Activated CD4-positive, CD25-positive, alpha-beta regulatory T cell treated with anti-CD3 and anti-CD28 coated beads, Interleukin-2, amount 50 U/mL, for 16 hours (primary cell): ENCODE measurements at places on chromosomes 13 and 19.
A peak's percentile ranks its signal among the peaks of the same experiment; 100 is the strongest.

DNA sequence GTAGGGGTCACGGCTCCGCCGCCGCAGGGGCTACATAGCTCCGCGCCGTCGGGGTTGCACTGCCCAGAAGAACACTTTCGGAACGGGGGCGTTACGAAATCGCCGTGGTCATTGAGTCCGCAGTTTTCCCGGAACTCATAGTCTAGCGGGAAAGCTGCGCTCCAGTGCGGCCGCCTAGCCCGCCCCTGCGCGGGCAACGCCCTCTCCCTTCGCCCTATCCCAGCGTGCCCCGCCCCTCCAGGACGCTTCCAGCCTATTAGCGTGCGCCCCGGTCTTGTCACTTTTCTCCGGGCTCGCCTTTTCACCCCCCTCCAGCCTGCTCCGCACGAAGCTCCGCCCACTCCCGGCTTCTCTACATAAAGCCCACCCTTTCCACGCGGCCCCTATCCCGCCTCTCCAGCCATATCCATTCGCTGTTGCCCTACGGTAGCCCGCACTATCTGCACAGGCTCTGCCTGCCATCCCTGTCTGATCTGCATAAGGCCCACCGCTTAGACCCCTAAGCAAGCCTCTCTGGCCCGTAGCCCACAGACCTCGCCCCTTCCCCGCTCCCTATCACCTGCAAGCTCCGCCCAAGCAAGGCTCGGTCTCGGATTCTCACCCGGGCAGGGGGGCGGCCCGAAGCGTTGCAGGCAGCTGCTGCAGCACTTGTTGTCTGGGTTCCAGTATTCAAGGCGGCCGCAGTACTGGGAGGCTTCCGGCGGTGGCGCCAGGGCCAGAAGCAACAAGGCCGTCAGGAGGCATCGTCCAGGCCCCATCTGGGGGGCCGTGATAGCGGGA is 1.6 kb downstream of the IGFLR1 start:
- DNase-seq, result peak; percentile 91

DNA sequence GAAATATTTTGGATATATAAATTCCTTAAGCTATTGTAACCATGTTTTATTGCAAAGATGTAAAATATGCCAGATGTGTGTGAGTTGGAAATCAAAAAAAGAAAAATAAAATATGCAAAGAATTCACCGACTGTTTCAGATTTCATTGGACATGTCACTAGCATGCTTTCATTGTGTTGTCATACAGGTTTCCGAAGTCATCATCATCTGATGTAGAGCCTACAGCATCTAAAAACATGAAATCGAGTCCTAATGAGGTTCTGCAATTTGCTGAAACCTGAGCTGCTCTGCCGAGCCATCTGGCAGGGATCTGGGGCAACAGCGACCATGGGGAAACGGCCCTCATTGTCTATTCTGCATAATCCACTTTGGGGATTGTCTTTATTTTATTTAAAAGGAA is 196.1 kb upstream of the MAB21L1 start:
- no peak for DNase-seq

- no peak for DNase-seq
Observed at GRCh38 chr13:50589651-50590054, 253.8 kb downstream of the DLEU7 start.

- DNase-seq, result no peak
Observed at GRCh38 chr19:35247526-35248309, 1.1 kb upstream of the LSR start.

GRCh38 chr19:58561373-58562121 is 3.1 kb upstream of the UBE2M start:
- no peak for DNase-seq

GRCh38 chr13:37618554-37618953 is 20.0 kb upstream of the POSTN start:
- DNase-seq, result no peak

DNA sequence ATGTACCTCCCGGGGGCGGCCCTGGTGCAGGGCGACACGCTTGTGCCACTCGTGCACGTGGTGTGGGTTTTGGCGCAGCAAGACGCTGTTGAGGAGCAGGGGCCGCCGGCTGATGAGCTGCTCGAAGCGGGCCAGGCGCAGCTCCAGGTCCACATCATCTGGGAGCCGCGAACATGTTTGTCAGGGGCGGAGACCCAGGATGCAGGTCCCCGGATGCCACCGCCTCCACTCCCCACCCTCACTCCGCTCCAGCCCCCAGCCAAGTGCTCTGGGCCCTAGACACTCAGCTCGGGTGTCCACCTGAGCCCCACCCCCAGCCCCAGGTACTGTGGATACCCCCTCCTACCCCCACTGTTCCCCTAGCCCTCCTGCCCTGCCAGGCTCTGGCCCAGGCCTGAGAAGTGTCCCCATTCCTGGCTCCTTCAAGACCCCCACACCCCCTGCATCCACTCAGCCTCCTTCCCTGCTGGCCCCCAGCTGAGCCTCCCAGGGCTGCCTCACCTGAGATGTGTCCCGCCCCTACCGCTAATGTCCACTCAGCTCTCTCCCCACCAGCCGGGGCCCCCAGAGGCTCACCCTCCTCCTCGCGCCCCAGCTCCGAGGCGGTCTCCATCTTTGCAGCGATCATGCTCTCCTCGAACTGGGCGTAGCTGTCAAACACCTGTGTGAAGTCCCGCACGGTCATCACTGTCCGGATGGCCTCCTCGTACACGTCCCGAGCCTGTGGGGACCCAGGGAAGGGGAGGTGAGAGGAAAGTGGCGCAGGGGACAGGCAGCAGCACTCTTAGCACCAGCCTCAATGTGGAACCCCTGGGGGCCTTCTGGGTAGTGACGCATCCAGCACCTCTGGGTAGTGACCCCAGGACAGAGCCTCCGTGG is 5.4 kb downstream of the XAB2 start:
- DNase-seq, result no peak

GRCh38 chr19:41428481-41428859 is 1.3 kb upstream of the B3GNT8 start:
- no peak for DNase-seq

GRCh38 chr13:59178344-59178743 is 985.4 kb downstream of the DIAPH3 start:
- DNase-seq, result no peak

DNA sequence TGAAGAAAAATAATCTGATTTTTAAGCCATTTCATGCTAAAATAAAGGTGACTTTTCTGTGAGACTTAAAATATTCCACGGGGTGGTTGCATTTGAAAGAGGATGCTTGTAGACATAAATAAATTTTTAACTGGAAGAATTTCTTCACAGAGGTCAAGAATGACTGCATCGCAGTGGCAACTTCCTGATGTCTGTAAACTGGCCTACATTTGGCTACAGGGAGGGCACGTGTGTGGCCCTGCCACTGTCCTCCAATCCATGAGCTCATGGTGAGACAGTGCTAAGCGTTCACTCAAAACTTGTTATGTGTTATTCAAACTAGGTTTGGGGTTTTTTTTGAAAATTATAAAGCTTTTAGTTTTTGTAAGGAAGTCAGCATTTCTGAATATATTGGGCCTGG is 1089.3 kb downstream of the EFNB2 start:
- DNase-seq, result no peak
